Colonic mucosa (tissue), 4 donors: ENCODE measurements at places on chromosomes 16 and 17.

DNA sequence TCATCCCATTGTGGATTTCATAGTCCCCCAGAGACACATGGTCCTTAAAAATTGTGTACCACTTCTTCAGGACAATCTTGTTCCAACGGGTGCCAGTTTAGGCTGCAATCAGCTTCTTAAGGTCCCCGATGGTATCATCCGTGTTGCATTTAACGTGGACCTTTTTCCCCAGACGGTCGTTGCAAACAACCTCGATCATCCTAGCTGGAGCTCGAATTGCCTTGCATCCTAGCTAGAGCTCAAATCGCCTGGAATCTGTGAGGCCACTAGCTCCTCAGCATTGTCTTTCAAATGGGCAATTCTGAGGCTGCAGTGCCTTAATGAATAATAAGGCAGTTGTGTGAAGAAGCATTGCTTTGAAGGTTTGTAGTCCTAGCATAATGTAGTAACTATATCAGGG lies 37.7 kb upstream of the RHBDL3 start:
- no peak for DNase-seq

- no peak for DNase-seq
Measured at GRCh38 chr17:32970281-32970680, 21.4 kb upstream of the SPACA3 start.

- no peak for DNase-seq
Measured at GRCh38 chr17:81680150-81680549, 3.4 kb downstream of the ARL16 start.

DNA sequence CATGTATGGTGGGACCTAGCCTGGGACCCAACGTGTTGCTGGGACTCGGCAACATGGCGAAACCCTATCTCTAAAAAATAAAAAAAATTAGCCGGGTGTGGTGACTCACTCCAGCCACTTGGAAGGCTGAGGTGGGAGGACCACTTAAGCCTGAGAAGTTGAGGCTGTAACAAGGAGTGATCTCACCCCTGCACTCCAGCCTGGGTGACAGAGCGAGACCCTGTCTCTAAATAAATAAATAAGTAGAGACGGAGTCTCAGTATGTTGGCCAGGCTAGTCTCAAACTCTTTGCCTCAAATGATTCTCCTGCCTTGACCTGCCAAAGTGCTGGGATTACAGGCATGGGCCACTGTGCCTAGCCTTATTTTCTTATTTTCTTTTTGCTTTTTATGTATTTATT lies 10.1 kb upstream of the CNP start:
- DNase-seq = no peak

GRCh38 chr17:4485676-4486646 lies 12.7 kb upstream of the SPNS2 start:
- DNase-seq = no peak

GRCh38 chr17:38663964-38664644 lies 10.7 kb downstream of the EPOP start:
- no peak for DNase-seq

DNA sequence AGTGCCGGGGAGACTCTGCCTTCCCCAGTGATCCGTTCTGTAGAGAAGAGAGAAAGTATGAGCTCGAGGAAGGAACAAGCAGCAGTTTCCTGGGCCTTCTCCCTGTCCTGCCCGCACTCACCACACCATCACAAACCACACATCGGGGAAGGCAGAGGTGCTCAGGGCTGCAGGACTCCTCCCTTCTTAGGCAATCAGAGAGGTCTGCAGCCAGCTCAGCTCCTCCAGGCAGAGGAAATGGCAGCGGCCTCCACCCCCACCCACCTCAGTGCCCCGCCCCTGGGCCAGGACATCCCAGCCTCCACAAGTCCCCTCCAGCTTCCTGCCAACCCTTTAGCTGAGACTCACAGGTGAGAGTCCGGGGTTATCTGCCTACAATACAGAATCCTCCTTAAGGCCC lies 2.0 kb downstream of the ZNF319 start:
- peak; percentile 49 for DNase-seq

- no peak for DNase-seq
Measured at GRCh38 chr16:54652201-54652770, 278.4 kb upstream of the IRX5 start.

DNA sequence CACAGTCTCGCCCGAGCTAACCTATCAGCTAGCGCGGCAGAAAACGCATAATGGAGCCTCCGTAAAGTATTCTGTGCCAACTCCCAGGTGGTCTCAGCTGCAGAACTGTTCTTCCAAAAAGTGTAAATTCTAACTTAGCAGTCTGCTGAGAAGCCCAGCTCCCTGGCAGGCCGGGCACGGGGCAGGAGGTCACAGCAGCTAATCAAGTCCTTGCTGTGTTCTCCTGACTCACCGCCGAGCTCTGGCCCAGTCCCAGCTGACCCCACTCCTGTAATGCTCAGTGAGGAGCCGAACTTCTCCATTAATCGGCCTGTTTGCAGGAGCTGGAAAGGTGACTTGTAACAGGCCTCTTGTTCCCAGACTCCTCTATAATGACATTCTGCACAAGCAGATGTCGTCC lies 193.3 kb downstream of the IRX3 start:
- no peak for DNase-seq

- peak; percentile 76 for DNase-seq
Measured at GRCh38 chr16:67158637-67159600, 790 bp downstream of the TRADD start.

- no peak for DNase-seq
Measured at GRCh38 chr17:12037970-12038369, 17.3 kb downstream of the MAP2K4 start.

DNA sequence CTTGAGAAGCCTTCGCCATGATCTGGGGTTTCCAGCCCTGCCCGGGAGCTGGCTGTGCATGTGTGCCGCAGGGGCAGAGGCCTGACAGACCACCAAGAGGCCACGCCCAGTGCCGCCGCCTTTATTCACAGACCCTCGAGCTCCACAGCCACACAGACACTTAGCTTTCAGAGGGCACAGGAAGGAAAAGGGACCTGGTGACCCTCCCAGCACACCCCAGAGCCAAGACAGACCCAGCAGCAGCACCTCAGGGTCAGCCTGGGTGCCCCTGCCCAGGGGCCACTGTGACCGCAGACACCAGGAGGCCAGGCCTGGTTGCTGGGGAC lies 10.8 kb downstream of the MCRIP1 start:
- DNase-seq = no peak

DNA sequence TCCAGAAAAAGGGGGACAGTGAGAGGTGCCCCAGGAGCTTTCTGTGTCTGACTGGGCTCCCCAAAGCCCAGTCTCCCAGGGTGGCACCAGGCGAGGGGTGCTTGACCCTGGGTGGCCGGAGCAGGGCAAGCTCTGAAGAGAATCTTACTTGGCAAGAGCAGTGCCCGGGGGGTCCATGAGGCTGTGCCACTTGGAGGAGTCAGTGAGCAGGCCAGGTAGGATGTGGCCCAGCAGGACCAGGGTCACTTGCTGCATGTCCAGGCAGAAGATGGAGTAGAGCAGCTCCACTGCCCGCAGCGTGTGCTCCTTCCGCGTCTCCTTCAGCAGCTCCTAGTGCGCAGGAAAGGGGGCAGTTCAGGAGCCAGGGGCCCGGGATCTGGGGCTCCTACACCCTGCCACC lies 7.3 kb downstream of the CSF3 start:
- DNase-seq = no peak

DNA sequence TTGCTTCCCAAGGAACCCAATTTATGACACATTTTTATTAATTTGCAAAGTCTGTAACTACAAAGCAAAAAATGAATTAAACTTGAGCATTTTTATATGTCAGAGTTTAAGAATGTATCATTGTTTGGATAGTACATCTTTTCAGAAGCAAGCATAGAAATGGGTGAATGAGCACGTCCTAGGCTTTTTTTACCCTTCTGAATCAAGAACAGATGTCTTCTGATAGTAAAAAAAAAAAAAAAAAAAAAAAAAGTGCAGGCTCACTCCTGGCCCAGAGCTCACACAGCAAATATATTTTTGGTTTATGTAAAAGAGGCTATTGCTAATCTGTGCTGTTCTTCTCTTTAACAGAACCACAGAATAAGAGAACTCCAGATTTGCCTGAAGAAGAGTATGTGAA lies 6.3 kb downstream of the TERF2IP start:
- DNase-seq = no peak

DNA sequence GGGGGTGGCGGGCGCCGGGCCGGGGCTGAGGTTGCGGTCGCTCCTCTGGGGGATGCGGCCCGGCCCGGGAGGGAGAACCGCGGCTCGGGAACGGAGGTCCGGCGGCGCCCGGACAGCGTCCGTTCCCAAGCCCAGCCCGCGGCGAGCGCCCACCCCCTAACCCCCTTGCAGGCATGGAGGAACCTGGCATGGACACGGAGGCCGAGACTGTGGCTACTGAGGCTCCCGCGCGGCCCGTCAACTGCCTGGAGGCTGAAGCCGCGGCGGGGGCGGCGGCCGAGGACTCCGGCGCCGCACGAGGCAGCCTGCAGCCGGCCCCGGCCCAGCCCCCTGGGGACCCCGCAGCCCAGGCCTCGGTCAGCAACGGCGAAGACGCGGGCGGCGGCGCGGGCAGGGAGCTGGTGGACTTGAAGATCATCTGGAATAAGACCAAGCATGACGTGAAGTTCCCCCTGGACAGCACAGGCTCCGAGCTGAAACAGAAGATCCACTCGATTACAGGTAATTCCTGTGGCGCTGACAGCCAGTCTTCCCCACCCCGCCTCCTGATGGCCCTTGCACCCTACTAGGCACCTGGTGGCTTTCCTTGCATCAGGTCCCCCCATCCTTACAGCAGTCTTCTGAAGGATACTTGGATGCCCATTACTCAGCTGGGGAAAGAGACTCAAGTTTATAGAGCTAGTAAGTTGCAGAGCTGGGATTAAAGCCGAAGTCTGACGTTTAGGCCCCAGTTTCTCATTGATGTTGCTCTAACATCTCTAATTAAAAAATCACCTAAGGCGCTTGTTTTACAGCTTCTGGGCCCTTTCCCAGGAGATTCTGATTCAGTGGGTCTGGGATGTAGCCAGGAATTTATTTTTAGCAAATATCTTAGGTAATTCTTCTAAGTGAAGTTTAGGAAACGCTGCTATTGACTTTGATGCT lies 514 bp downstream of the UBFD1 start:
- peak; percentile 31 for DNase-seq

DNA sequence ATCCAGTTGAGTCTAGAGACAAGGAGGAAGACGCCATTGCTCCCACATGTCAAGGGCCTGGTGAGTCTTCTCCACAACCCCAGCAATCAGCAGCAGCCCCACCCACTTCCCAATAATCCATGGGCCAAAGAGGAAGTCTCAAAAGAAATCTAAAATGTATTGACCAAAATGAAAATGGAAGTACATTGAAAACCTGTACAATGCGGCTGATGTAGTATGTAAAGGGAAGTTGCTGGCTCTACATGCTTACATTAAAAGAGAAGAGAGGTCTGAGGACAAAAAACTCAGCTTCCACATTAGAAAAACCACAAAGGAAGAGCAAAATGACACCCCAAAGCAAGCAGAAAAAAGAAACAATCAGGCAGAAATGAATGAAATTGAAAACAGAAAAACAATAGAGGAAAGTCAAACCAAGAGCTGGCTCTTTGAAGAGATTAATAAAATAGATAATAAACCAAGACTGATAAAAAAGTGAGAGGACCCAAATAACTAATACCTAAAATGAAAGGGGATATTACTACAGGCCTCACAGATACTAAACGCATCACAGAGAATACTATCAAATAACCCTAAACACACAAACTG lies 100.6 kb upstream of the METRNL start:
- no peak for DNase-seq

DNA sequence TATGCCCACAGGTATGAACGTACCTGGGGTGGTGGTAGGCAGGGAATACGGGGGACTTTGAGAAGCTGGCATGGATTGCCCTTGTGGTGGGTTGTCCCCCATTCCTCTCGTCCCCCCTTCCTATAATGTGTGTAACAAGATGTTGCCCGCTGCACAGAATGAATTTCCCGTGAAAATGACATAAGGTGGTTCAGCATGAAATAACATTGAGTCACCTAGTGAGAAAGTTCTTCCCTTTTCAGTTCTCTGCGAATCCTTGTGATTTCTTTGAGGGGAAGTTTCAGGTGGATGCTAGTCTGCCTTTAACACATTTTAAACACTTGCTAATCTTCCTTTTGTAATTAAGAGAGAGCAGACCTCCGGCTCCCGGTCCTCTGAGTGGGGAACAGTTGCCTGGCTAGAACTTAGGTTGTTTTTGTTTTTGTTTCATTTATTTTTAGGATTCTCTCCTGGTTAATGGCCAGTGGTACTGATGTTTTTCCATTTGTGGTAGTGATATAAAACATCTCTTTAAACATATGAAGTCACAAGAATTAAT lies 58.9 kb downstream of the RAP1GAP2 start:
- DNase-seq = no peak

- peak; percentile 88 for DNase-seq
Measured at GRCh38 chr17:50139950-50140885, 10.3 kb upstream of the SAMD14 start.
